ENCODE measurements at places on chromosomes 4 and X. TPM values are rescaled to one million over a fixed set of nuclear protein-coding genes. Genes with fewer than 3 reads are reported as not detected.

- no peaks in the 10 kb centered on the region for H3K36me3 ChIP-seq
- H3K27me3 ChIP-seq: no peaks in the 10 kb centered on the region
- H3K27ac ChIP-seq: no peak overlapping the region
- H3K4me3 ChIP-seq: no peak overlapping the region
Measured at GRCh38 chr4:110854021-110854678, 231.3 kb upstream of the PITX2 start.

- DNase-seq: no peak
- H3K4me1 ChIP-seq: no peaks in the 10 kb centered on the region
- H3K4me3 ChIP-seq: no peak within 1 kb of the TSS
- no peaks in the 10 kb centered on the region for H3K36me3 ChIP-seq
Measured at GRCh38 chr4:68129793-68130192, at the start of gene TMPRSS11F. Gene TMPRSS11F (minus strand): TSS chr4:68129869. CDS start chr4:68129820, 49 bp downstream.

- no peaks in the 10 kb centered on the region for H3K27me3 ChIP-seq
- no peaks in the 10 kb centered on the region for H3K4me1 ChIP-seq
- no peak overlapping the region for H3K27ac ChIP-seq
- H3K4me3 ChIP-seq: no peak overlapping the region
Measured at GRCh38 chr4:24013668-24014422, 124.0 kb upstream of the PPARGC1A start.

- H3K27ac ChIP-seq: no peak overlapping the region
- no peaks in the 10 kb centered on the region for H3K27me3 ChIP-seq
- DNase-seq: no peak
- H3K36me3 ChIP-seq: no peaks in the 10 kb centered on the region
- peaks cover 8% of the 10 kb centered on the region for H3K4me1 ChIP-seq
Measured at GRCh38 chr4:76712564-76712963, 185.4 kb downstream of the SOWAHB start.

- H3K27me3 ChIP-seq: no peaks in the 10 kb centered on the region
- H3K36me3 ChIP-seq: 0 out of 2 replicates have a peak, but pooled peaks cover 3% of the 10 kb centered on the region
- H3K27ac ChIP-seq: no peak overlapping the region
Measured at GRCh38 chr4:145635117-145635516, 15.9 kb downstream of the MMAA start.

DNA sequence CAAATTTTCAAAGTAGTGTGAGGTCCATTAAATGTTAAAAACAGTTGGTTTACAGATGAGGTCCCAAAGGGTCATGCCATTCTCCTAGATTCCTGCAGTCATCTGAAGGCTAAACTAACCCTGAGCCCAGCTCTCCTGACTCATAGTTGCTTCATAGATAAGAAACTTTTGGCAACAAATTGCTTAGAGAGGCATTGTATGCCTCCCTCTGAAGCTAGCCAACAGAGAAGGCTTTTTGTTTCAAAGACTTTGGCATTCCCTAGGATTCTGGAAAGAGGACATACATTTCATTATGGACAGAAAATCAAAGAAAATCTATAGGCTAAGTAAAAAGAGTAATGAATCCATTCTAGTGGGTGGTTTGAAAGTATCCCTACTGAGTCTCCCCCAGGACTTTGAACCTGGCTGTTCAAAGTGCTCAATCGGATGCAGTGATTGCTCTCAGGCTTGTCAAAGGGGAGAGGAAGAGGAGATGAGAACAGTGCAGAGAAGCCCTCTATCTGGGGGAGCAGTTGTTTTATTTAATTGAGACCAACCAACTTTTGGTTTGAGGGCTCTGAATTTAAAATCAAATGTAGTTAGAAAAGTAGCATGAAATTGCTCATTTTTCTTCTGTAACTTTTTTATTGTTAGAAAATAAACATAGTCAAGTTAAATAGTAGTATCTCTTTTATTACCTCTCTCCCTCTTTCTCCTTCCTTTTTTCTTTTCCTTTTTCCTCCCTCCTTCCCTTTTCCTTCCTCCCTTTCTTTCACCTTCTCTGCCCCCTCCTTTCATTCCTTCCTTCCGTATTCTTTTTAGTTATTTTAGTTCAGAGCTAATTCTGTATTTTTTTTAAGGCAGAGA, 72.3 kb upstream of the ZNF518B start:
- no peak overlapping the region for H3K27ac ChIP-seq
- H3K27me3 ChIP-seq: no peaks in the 10 kb centered on the region
- no peaks in the 10 kb centered on the region for H3K4me1 ChIP-seq
- H3K4me3 ChIP-seq: no peak overlapping the region

- DNase-seq: no peak
- no peaks in the 10 kb centered on the region for H3K36me3 ChIP-seq
- H3K4me3 ChIP-seq: no peak overlapping the region
- no peak overlapping the region for H3K27ac ChIP-seq
- no peaks in the 10 kb centered on the region for H3K4me1 ChIP-seq
Measured at GRCh38 chr4:74665346-74665745, 129.0 kb downstream of the BTC start.

DNA sequence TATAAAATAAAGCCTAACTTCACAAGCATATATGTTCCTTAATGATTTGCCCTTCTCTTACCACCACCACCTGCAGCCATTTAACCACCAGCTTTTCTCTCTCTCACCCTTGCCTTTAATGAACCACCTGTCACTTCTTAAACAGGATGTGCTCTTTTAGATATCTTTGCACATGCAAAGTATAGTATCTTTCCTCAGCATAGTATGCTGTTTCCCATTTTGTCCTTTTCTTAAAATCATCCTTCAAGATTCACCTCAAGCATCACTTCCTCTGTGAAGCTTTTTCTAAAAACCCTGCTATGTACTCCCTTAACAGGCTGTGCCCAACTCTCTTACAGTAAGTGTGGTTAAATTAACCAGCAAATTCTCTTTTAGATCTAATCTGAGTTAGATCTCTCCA, 8.2 kb upstream of the CNOT6L start:
- H3K27me3 ChIP-seq: no peaks in the 10 kb centered on the region
- H3K36me3 ChIP-seq: no peaks in the 10 kb centered on the region
- peak overlapping the region; percentile 35 for H3K27ac ChIP-seq
- peak; percentile 62 for DNase-seq
- peaks cover 27% of the 10 kb centered on the region for H3K4me1 ChIP-seq

DNA sequence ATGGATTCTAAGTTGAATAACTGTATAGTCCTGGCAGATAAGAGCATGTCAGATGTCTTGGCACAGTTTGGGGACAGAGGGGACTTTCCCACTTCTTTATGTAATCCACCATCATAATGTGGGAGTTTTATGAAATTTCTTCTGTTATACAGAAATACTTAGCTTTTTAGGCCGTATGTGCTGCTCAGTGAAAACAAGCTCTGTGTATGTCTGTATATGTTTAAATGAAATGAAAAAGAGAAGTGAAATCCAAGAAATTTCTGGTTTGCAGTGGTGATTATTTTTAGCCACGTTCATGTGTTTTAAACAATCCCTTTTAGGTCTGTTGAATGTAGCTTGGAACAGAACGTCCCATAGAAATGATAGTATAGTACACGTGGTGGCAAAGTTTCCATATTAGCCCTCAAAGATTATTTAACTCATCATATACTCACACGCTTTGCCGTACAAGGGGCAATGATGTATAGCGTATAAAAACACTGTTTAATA, 41.0 kb downstream of the GAB1 start:
- H3K27ac ChIP-seq: no peak overlapping the region
- H3K4me1 ChIP-seq: no peaks in the 10 kb centered on the region
- no peaks in the 10 kb centered on the region for H3K27me3 ChIP-seq
- H3K36me3 ChIP-seq: no peaks in the 10 kb centered on the region

GRCh38 chr4:72974694-72975487, 94.6 kb downstream of the COX18 start:
- H3K27me3 ChIP-seq: no peaks in the 10 kb centered on the region
- no peak overlapping the region for H3K27ac ChIP-seq
- DNase-seq: no peak
- H3K36me3 ChIP-seq: no peaks in the 10 kb centered on the region
- no peaks in the 10 kb centered on the region for H3K4me1 ChIP-seq

GRCh38 chr4:104494185-104494584, 509 bp downstream of the CXXC4 start:
- DNase-seq: no peak
- no peaks in the 10 kb centered on the region for H3K36me3 ChIP-seq
- H3K27ac ChIP-seq: no peak overlapping the region
- H3K4me3 ChIP-seq: no peak overlapping the region

GRCh38 chr4:82770607-82771006, 28.0 kb downstream of the SCD5 start:
- H3K27ac ChIP-seq: no peak overlapping the region
- H3K36me3 ChIP-seq: no peaks in the 10 kb centered on the region
- H3K4me1 ChIP-seq: peaks cover 5% of the 10 kb centered on the region
- H3K27me3 ChIP-seq: no peaks in the 10 kb centered on the region

- no peaks in the 10 kb centered on the region for H3K27me3 ChIP-seq
- H3K36me3 ChIP-seq: no peaks in the 10 kb centered on the region
- H3K27ac ChIP-seq: peak overlapping the region; percentile 59
- peak; percentile 57 for DNase-seq
- H3K4me3 ChIP-seq: peak overlapping the region; percentile 9
Measured at GRCh38 chr4:47475411-47475810, 9.7 kb upstream of the ATP10D start.

DNA sequence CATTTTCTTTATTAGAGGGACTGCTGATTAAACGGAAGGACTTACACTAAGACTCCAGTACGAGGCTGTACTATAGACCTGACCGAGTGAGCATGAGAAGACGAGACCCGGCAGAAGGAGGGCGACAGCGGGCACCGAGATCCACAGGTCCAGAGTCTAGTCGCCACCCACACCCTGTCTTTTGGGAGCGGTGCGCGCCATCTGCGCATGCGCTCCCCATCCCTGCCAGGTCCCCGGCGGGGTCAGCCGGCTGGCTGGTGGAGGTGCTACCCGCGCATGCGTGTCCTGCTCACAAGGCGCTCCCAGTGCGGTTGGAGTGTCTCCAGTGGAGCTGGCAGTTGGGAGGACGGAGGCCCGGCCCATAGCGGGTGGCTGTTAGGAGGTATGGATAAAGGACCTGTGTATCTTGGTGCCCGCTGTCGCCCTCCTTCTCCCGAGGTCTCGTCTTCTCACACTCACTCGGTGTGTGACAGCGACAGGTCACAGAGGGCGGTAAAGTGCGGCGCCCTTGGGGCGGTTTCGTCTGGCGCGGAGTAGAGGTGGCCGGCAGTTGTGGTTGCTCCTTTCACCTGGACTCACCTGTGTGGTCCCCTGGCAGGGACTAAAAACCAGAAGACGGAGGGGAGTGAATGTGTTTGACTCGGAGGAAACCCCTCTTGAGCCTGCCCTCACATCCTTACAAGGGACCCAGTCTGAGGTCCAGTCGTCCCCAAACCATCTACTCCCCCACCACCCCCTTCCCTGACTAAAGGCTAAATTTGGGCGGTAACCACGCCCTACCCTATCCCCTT, 7.6 kb upstream of the HSD17B10 start:
- peaks cover 5% of the 10 kb centered on the region for H3K4me1 ChIP-seq
- no peaks in the 10 kb centered on the region for H3K27me3 ChIP-seq
- no peaks in the 10 kb centered on the region for H3K36me3 ChIP-seq
- peak; percentile 88 for DNase-seq

DNA sequence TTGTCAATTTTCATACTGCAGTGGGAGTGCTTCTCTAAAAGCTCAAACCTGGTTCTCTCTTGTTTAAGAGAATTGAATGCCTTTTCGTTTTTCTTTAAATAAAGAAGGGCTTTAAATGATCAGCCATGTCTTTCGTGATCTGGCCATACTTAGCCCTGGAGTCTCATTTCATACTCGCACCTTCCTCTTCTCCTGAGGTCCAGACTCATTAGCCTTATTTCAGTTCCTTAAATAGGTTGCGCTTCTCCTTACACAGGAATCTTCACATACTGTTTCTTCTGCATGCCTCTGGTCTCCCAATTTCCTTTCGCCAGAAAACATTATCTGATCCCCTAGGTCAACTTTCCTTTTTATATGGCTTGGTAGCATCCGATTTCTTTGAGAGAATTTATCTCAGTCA, 565.6 kb upstream of the TENM3 start:
- no peaks in the 10 kb centered on the region for H3K27me3 ChIP-seq
- no peaks in the 10 kb centered on the region for H3K36me3 ChIP-seq
- no peak for DNase-seq
- H3K4me1 ChIP-seq: no peaks in the 10 kb centered on the region
- H3K4me3 ChIP-seq: no peak overlapping the region

- no peak overlapping the region for H3K27ac ChIP-seq
- DNase-seq: no peak
- no peak overlapping the region for H3K4me3 ChIP-seq
- H3K4me1 ChIP-seq: no peaks in the 10 kb centered on the region
- no peaks in the 10 kb centered on the region for H3K27me3 ChIP-seq
- no peaks in the 10 kb centered on the region for H3K36me3 ChIP-seq
Measured at GRCh38 chr4:104128850-104129213, 365.9 kb downstream of the CXXC4 start.

- no peaks in the 10 kb centered on the region for H3K4me1 ChIP-seq
- no peak overlapping the region for H3K27ac ChIP-seq
- H3K4me3 ChIP-seq: no peak overlapping the region
- H3K36me3 ChIP-seq: no peaks in the 10 kb centered on the region
- no peaks in the 10 kb centered on the region for H3K27me3 ChIP-seq
- no peak for DNase-seq
Measured at GRCh38 chr4:73985528-73985852, 2.5 kb downstream of the PPBP start.

GRCh38 chr4:184621518-184621917, 27.7 kb downstream of the CASP3 start:
- no peaks in the 10 kb centered on the region for H3K4me1 ChIP-seq
- no peak for DNase-seq
- no peaks in the 10 kb centered on the region for H3K36me3 ChIP-seq
- H3K27me3 ChIP-seq: no peaks in the 10 kb centered on the region

GRCh38 chr4:88211473-88212252, 53.2 kb upstream of the ABCG2 start:
- H3K27ac ChIP-seq: no peak overlapping the region
- H3K4me1 ChIP-seq: no peaks in the 10 kb centered on the region
- DNase-seq: peak; percentile 90

Gene AMBN
- total RNA-seq: not detected

Gene USP17L20
- total RNA-seq: not detected

Gene GRPEL1
- total RNA-seq: 19.4 TPM

Gene GPR34
- total RNA-seq: not detected

Gene FAM47B
- total RNA-seq: not detected

Gene GPR173
- total RNA-seq: 0.36 TPM

Gene SSX4
- not detected for total RNA-seq

Gene SMR3B
- not detected for total RNA-seq

Gene PYURF
- 42.7 TPM for total RNA-seq

Gene CTAG2
- not detected for total RNA-seq

Gene FGFR3
- total RNA-seq: not detected

Gene HS3ST1
- not detected for total RNA-seq

Gene TMSB15C
- 6.1 TPM for total RNA-seq

Measured in Karpas-422 (cell line).